ENCODE measurements at places on chromosomes 1 and 21.

- DNase-seq, result no peak
These were observed 940 bp upstream of the USF1 start for GRCh38 chr1:161046605-161047228.

GRCh38 chr1:41656068-41656467 is 171.6 kb upstream of the EDN2 start:
- no peak for DNase-seq

DNA sequence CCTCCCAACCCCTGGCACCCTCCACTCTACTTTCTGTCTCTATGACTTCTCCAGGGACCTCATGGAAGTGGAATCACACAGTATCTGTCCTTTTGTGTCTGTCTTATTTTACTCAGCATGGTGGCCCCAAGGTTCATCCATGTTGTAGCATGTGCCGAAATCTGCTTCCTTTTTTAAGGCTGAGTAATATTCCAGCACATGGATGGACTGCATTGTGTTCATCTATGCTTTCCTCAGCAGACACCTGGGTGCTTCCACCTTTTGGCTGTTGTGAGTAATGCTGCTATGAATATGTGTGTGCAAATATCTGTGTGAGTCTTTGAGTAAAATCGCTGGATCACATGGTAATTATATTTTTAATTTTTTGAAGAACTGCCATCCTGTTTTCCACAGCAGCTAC is 1.6 kb upstream of the PFKL start:
- no peak for DNase-seq

DNA sequence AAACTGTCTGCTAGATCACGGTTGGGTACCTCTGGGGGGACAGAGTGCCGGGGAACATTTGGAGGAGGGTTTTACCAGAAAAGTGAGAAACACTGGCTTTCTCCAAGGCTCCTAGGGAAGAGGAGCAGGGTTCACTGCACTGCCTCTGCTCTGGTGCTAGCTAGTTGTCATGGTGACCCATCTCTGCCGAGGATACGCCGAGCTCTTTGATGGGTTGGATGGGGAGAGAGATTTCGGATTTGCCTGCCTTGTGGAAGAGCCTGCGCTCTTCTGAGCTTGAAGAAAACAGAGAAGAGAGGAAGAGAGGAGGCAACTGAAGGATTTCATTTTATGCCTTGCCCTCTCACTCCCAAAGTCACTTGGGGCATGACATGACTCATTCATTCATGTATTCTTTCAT is 92.1 kb downstream of the NAV1 start:
- DNase-seq, result no peak

DNA sequence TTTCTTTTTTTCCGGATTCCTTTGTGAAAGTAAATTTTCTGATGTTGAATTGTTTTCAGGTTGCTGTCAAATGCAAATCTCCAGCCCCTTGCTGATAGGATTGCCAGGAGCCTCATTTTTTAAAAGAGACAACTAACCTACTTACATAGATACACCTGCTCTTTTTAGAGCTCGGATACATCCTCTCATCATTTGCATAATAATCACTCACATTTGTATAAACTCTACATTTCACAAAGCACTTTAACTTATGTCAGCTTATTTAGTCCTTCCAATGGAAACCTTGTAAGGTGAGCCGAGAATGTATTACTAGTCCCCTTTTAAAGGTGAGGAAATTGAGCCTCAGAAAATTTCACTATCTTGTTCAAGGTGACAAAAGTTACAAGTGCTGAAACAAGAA is 84.8 kb downstream of the KCTD3 start:
- DNase-seq, result no peak
